ENCODE measurements at places on chromosomes 7 and 10. TPM values are rescaled to one million over a fixed set of nuclear protein-coding genes. Genes with fewer than 3 reads are reported as not detected.

CHST15 gene
- 12.1 TPM for total RNA-seq

HMX3 gene
- total RNA-seq: not detected

FAM180A gene
- not detected for total RNA-seq

GSTK1 gene
- 144 TPM for total RNA-seq

KNDC1 gene
- 0.09 TPM for total RNA-seq

AGR2 gene
- not detected for total RNA-seq

RPEL1 gene
- not detected for total RNA-seq

PLOD3 gene
- total RNA-seq: 29.8 TPM

MYOZ1 gene
- not detected for total RNA-seq

RAB19 gene
- 0.55 TPM for total RNA-seq

AKR1C8 gene
- total RNA-seq: not detected

SPRN gene
- not detected for total RNA-seq

COL13A1 gene
- total RNA-seq: not detected

LYZL1 gene
- not detected for total RNA-seq

WASHC2A gene
- 58.7 TPM for total RNA-seq

ZCCHC24 gene
- total RNA-seq: 1.3 TPM

GPR37 gene
- not detected for total RNA-seq

NKX1-2 gene
- total RNA-seq: not detected

ZNF12 gene
- total RNA-seq: 35.6 TPM

CHAT gene
- total RNA-seq: not detected

TMEM72 gene
- total RNA-seq: not detected

MKI67 gene
- total RNA-seq: 3.5 TPM

PRPS1L1 gene
- total RNA-seq: not detected

TNS3 gene
- 30.3 TPM for total RNA-seq

FAM24B gene
- total RNA-seq: 7.3 TPM

POU6F2 gene
- 0.24 TPM for total RNA-seq

PILRA gene
- total RNA-seq: 2.2 TPM

SPDYE2 gene
- not detected for total RNA-seq

FAM131B gene
- not detected for total RNA-seq

RAB18 gene
- total RNA-seq: 48.3 TPM

TRIM8 gene
- 48.2 TPM for total RNA-seq

STARD3NL gene
- total RNA-seq: 17.4 TPM

SAMD9L gene
- 34.1 TPM for total RNA-seq

CHST12 gene
- total RNA-seq: 10.3 TPM

CPA2 gene
- total RNA-seq: not detected

AKR1D1 gene
- not detected for total RNA-seq

GNAT3 gene
- not detected for total RNA-seq

HABP2 gene
- not detected for total RNA-seq

GIMAP8 gene
- 0.22 TPM for total RNA-seq

SEC31B gene
- total RNA-seq: 21.6 TPM

OR9A4 gene
- total RNA-seq: not detected

UTF1 gene
- not detected for total RNA-seq

CACUL1 gene
- total RNA-seq: 19.8 TPM

FOXL3 gene
- not detected for total RNA-seq

EEF1AKMT2 gene
- total RNA-seq: 16.5 TPM

DYNC1I1 gene
- not detected for total RNA-seq

CDH23 gene
- 0.17 TPM for total RNA-seq

HOXA1 gene
- 0.55 TPM for total RNA-seq

TAS2R3 gene
- total RNA-seq: 2.8 TPM

PDCD4 gene
- total RNA-seq: 143 TPM

SPDYE6 gene
- total RNA-seq: not detected

SPDYE18 gene
- 0.71 TPM for total RNA-seq

WNT2 gene
- total RNA-seq: not detected

CALHM3 gene
- total RNA-seq: not detected

PBLD gene
- total RNA-seq: 2.0 TPM

NACAD gene
- 0.93 TPM for total RNA-seq

MOGAT3 gene
- not detected for total RNA-seq

Measured in activated B cell treated with CpG ODN at 0.5 μM for 24 hours (primary cell).